Muscle of leg (tissue), 16 donors: ENCODE measurements at places on chromosomes 11 and 22. TPM values are rescaled to one million over a fixed set of nuclear protein-coding genes. Genes with fewer than 3 reads are reported as not detected.

The CPSF7 gene
- 66.1 TPM for polyA plus RNA-seq

The DCDC1 gene
- 0.59 TPM for polyA plus RNA-seq

The NNMT gene
- polyA plus RNA-seq = 31.2 TPM

The IFITM10 gene
- polyA plus RNA-seq = 0.23 TPM

The ACR gene
- 0.31 TPM for polyA plus RNA-seq

The ART1 gene
- 4.7 TPM for polyA plus RNA-seq

GRCh38 chr11:99555486-99555885 is 534.7 kb downstream of the CNTN5 start:
- DNase-seq = no peak

DNA sequence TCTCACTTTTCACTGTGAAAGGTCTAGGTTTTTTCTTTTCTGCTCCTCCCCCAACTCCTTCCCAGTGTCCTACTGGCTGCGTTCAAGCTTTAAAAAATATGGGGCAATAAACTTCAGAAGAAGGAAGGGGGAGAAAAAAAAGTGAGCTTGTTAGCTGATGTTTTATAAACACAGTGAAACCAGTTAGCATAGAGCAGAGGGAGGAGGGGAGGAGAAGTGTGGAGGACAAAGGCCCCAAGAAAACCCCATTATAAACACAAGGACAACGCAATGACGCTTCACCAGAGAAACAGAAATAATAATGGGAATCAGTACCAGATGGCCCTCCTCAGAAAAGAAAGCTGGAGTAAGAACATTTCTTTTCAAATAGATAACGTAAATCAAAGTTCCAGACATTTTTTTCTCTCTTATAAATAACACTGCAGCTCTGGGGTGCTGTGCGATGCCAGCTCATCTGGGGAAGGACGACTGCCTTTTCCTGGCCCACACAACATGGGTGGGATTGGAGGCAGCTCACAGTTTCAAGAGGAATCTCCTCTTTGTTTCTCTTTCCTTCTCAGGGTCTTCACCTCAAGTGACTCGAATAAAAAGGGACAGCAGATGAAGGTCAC is 235.4 kb upstream of the NARS2 start:
- no peak for DNase-seq

GRCh38 chr22:50281957-50282356 is 11.8 kb upstream of the MAPK11 start:
- DNase-seq = no peak

GRCh38 chr11:26234451-26234850 is 97.5 kb upstream of the ANO3 start:
- DNase-seq = no peak

GRCh38 chr11:64253481-64253880 is 2.2 kb downstream of the PLCB3 start:
- no peak for DNase-seq

DNA sequence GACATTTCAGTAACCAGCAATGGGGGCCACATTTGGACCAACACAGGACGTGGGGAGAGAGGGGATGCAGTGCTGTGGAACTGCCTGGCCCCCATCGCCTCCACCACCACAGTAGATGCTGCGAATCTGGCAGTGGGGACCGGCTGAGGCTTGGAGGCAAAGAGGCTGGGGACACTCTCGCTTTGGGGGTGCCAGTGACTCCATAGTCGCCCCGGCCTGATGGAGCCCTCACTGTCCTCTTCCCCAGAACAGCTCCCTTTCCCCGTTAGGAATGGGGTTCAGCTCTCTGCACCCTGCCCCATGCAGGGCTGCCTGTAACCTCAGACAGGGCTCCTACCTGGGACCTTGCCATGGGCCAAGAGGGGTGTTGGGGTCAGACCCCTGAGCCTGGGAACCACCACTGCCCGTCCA is 1.8 kb upstream of the MUC2 start:
- DNase-seq = no peak

DNA sequence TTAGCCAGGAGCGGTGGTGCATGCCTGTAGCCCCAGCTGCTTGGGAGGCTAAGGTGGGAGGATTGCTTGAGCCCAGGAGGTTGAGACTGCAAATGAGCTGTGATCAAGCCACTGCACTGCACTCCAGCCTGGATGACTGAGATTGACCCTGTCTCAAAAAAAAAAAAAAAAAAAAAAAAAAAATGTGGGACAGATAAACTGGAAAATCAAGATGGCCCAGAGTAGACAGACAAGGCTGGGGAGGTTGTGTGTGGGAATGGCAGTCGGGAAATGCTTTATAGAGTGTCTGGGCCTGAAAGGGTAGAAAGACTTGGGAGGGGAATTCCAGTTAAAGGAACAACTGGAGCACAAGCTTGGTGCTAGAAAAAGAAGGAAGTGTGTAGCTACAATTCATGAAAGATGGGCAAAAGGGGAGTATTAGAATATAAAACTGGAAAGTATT is 18.2 kb upstream of the WDR74 start:
- no peak for DNase-seq

DNA sequence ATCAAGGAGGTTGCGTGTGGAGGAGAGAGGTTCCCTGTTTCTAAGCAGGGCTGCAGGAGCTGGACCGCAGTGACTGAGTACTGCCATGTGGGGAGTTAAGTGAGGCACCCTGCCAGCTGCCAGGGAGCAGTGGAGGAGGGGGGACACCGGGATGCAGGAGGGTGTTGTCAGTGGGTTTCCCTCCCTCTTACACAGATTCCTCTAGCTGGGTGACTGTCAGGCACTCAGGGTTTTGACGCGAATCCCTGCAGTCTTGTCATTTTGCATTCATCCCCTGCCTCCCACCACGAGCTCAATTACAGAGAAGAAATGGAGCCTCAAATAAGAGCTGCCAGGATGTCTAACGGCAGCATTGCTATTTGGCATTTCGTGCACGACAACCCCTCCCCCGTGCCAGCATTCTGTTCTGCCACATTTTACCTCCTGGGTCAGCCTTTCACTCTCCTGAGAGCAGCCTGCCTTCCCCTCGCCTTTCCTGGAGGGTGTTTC is 119.8 kb upstream of the SORL1-AS1 start:
- DNase-seq = no peak

DNA sequence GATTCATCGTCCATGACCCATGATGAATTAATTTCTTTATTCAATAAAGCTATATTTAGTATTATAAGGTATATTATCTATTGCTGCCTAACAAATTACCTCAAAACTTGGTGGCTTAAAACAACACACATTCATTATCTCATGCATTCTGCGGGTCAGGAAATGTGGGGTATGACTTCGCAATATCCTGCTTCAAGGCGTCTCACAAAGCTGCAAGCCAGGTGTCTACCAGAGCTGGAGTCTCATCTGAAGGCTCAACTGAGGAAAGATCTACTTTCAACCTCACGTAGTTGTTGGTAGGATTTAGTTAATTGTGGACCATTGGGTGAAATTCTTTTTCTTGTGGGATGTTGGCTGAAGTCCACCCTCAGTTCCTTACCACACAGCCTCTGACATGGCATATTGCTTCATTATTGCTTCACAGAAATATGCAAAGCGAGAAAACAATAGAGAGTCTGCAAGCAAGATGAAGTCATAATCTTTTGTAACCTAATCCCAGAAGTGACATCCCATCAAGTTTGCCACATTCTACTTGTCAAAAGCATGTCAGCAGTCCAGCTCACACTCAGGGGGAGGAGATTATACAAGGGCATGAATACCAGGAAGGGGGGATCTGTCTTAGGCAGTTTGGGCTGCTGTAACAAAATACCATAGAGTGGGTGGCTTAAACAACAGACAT is 45.1 kb downstream of the KREMEN1 start:
- DNase-seq = no peak

DNA sequence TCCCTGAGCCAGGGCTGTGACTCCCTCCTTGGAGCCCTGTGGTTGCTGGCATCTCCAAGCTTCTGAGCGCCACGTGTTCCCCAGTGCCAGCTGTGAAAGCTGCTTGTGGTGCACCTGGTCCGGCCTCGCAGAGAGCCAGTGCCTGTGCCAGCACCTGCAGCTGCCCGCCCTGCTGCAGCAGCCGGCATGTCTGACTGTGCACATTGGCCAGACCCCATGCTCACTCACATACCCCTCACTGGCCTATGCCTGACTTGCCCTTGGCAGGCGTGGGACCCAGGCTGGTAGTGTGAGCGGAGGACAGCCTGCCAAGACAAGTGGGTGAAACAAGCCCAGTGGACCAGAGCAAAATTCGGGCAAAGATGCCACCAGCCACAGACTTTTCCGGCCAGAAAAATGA is 9.8 kb downstream of the MRPL48 start:
- DNase-seq = peak; percentile 78

GRCh38 chr11:82863209-82863608 is 37.0 kb downstream of the PRCP start:
- no peak for DNase-seq

DNA sequence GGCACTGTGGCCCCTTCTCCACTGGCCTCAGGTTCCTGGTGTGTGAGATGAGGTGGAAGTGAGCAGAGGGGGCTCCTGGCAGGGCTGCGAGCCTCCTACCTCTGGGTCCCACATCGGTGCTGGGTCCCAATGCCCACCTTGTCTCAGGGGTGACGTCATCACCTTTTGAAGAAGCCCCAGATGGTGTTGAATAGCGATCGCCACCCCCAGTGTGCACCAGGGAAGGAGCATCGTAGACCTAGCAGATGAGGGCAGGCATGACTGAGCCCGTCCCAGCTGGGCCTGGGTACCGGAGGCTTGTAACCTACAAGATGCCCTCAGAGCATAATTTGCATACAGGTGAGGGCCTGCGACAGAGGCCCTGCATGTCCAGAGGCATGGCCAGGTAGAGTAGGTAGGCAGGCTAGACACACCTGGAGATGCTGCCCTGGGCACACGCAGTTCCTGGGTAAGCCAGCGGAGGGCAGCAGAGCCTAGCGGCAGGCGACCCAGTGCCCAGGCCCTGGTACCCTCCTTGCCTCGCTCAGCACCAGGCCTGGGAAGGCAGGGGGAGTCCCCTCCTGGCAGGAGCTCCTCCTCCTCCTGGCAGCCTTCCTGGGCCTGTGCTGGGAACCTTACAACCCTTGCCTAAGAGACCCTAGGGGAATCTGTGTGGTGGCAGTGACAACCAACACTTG is 52.5 kb downstream of the TPCN2 start:
- DNase-seq = peak; percentile 68

DNA sequence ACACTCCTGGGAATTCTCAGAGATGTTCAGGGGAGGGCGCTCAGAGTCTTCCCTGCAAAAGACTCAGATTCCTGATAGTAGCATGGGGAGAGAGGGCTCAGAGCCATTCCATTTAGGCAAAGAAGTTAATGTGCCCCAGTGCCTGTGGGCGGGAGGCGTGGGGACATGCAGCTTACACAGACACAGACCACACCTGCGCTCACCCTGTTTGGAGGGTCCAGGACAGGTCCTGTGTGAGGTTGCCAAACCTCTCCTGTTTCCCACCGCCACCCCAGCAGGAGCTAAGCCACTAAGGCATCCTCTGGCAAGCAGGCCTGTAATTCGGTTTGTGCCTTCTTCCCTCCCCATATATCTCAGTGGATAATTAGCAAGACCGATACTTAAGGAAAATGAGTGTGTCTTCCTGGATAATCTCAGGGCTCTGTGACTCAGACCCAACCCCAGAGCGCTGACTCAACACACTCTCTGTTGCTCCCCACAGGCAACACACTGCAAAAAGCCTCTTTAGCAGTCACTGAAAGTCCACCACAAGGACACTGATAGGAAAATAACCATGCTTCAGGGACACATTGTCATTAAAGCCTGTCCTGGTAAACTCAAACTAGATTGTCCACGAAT is 118.9 kb upstream of the LMO1 start:
- no peak for DNase-seq

GRCh38 chr22:28630177-28630574 is 49.5 kb downstream of the TTC28 start:
- no peak for DNase-seq

DNA sequence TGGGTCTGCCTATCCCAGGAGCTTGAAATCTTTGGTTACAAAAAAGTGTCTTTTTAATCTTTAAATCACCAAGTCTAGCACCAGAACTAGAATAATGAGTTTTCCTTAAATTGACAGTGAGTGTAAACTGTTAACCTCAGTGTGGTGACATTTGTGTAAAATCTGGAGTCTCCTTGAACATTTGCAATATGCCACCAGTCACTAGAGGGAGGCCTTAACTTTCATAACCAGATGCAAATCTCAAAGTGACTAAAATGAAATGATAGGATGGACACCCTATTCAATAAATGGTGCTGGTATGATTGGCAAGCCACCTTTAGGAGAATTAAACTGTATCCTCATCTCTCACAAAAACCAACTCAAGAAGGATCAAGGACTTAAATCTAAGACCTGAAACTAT is 8.3 kb upstream of the SCGB1D2 start:
- no peak for DNase-seq

DNA sequence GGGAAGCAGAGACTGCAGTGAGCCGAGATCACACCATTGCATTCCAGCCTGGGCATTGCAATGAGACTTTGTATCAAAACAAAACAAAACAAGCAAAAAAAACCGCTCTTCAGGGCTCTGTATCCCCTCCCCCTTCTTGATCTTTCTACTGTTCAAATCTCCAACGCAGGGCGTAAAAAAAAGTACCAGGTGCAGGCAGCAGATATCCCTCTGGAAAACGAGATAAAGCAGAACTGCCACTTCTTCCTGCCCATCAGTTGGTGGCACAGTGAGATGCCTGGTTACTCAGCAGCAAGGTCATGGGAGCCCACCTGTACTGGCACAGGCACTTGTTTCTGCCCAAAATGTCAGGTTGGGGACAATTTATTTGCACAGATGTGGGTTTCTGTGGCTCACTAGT is 11.2 kb downstream of the CCS start:
- no peak for DNase-seq

GRCh38 chr11:126403658-126404057 is 48.2 kb downstream of the ST3GAL4 start:
- DNase-seq = no peak

DNA sequence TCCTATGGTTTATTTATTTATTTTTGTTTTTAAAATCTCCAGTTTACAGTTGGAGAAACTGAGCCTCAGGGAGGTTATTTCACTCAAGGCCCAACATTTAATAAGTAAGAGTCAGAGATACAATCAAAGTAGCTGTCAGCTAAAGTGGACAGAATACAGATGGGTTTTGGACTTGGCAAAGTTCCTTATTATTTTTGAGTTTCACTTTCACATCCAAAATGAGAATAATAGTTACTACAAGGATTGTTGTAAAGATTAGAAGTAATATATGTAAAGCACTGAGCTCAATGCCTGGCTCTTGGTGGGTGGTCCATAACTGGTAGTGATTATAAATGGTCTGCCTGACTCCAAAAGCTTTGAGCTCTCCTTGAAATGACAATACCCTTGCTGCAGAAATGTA is 87.5 kb upstream of the SESN3 start:
- DNase-seq = peak; percentile 59
